ENCODE measurements at places on chromosomes 4 and X.

- peak; percentile 22 for DNase-seq
These were observed 39.4 kb downstream of the NOCT start for GRCh38 chr4:139054791-139055505.

DNA sequence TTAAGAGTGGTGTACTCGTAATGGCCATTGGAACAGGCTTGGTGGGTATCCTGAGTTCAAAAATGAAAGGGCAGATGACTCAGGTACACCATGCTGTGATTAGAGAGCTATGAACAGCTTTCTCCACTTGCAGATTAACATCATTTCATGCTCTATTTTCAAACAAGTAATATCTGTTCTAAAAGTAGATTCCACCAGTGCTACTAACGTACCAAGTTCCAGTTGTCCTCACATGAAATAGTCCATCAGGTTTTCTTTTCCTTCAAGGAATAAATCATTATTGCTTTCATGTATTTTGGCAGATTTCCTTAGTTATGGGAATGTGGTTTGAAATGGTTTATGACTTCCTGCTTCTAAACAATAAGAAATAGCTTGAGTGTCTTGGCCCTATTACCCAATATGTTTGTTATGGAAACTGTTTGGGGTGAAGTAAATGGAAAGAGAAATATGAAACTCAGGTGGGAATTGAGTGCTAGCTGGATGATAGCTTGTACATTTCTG, 49.9 kb downstream of the PCDH7 start:
- peak; percentile 90 for DNase-seq

GRCh38 chr4:33045334-33045733, 2325.2 kb downstream of the PCDH7 start:
- no peak for DNase-seq

- DNase-seq: no peak
These were observed 27.3 kb downstream of the CSN3 start for GRCh38 chr4:70269674-70270073.

DNA sequence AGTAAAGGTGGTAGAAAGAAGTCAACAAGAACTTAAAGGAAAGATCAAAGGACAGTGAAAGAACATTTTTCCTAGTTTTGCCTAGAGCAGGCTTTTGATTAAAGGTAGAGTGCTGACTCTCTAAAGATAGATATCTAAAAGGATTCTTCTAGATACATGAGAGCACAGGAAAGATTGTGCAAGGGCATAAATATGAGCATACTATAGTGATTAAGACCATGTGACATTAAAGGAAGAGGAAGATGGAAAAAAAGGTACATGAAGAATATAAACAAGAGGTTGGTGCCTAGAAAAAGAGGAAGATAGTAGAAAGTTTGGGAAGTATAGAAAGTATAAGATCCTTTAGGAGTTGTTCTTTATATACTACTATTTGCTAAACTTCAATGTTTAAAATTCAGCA, 26.1 kb upstream of the TET2 start:
- no peak for DNase-seq

DNA sequence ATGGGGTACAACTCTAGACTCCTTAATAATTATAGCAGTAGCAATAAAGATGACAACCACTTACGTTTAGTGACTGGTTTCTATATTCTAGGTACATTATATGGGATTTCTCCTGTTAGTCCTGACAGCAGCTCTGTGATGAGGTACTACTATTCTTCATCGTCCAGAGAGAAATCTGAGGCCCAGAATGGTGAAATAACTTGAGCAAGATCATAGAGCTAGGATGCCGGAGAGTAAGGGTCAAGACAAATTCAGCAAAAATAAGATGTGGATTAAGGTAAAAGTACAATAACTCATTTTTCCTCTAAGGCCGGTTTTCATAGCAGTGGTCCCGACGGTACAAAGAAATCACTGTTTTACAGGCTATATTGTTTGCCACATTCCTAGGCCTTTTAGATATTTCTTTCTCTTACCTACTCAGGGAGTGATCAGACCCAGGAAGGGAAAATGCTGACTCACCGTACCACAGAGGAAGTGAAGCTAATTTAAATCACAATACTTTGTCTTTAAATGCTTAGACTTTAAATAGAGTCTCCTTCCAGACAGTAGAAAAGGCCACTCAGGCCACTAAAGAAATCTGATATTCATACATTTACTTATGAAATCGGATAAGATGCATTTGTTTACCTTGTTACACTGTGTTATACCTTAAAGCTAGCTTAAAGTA, 2023.0 kb upstream of the AGA start:
- peak; percentile 35 for DNase-seq

GRCh38 chr4:48710446-48711209, 69.5 kb downstream of the FRYL start:
- DNase-seq: no peak

DNA sequence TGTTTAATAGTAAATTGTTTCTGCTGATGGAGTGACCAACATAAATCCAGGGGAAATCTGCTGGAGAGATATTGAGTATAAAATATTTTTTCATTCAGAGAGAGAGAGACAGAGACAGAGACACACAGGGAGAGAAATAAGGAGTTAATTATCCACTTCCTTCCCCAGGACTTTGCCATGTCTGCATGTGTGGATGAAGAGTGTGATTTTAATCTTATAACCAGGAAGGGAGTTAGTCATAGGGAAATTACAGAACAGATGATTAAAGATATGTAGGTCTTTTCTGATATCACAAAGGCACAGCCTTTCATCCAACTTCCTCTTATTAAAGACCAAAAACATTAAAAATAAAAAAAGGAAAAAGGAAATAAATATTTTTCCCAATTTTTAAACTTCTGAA, 526.3 kb downstream of the SPRY1 start:
- DNase-seq: peak; percentile 10

Measured in foreskin keratinocyte (primary cell).